ENCODE measurements at places on chromosomes 5 and 9.
A peak's percentile ranks its signal among the peaks of the same experiment; 100 is the strongest.

GRCh38 chr9:109270441-109270840, 50.4 kb downstream of the EPB41L4B start:
- no peak for DNase-seq

DNA sequence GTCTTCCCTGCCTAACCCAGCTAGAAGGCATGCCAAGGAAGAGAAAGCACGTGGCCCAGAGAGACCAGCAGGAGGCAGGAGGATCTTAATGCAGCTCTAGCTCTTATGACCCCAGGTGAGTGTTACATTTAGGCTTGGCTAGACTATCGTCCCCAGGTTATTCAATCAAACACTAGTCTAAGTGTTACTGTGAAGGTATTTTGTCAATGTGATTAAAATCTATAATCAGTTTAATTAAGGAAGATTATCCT, 483.7 kb downstream of the BNC2 start:
- no peak for DNase-seq

DNA sequence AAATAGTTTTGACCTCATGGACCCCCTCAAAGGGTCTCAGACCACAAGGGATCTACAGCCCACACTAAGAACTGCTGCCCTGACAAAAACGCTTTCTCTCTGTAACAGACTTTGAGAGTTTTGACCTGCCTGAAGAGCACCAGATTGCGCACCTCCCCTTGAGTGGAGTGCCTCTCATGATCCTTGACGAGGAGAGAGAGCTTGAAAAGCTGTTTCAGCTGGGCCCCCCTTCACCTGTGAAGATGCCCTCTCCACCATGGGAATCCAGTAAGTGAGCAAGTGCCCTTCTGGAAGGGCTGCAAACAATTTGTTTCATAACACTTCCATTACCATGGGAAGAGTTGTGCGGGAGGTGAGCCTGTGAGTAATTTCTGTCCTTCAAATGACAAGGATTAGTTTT, 6.0 kb downstream of the PTTG1 start:
- DNase-seq: no peak

GRCh38 chr9:99557816-99558215, 263.9 kb upstream of the NR4A3 start:
- no peak for DNase-seq

GRCh38 chr5:146751781-146752401, 126.7 kb downstream of the PPP2R2B start:
- DNase-seq: peak; percentile 76

- no peak for DNase-seq
Observed at GRCh38 chr5:125603321-125603720, 819.9 kb upstream of the GRAMD2B start.

GRCh38 chr9:102569436-102569835, 425.7 kb upstream of the CYLC2 start:
- no peak for DNase-seq

DNA sequence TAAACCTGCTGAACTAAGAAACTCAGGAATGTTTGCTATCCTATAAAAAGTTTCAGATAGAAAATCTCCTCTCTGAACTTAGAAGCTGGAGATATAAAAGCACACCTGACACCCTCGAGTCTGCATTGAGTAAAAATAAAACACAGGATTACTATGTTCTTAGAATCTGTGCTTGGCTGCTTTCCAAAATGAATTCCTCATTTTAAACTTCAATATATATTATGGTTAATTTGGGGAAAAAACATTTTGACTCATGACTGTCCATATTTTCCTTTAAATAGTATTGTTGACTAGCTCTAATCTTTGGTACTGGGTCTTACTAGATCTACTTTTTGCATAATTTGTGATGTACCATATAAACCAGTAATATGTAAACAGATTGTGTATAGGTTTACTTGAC, 36.7 kb downstream of the FBXW2 start:
- DNase-seq: no peak

DNA sequence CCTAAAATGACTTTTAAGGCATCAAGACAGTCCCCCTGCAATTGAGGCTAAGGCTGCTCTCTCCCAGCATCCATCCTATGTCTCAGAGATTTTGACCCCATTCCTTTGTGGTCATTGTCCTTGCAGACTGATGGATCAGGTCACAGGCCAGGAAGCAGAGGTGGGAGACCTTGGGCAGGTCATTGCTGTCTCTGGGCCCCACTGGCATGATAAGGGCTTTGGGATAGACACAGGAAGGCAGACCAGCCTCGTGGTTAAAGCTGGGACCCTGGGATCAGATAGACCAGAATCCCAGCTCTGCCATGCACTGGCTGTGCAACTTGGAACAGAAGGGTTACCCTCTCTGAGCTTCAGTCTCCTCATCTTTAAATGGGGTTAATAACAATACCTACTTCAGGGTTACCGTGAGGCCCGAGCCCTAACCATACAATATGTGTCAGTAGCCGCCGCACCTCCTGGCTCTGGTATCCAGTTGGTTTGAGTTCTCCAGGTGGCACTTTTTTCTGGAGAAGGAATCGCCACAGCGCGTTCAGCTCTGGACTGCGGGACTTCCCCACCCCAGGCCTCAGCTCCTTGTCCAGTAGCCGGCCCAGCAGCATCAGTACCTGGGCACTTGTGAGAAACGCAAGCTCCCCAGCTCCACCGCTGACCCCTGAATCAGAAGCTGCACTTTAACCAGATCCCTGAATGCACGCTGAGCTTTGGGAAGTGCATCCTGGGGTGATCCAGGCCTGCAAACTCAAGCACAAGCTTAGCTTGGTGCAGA, 21.4 kb downstream of the LAMC3 start:
- DNase-seq: no peak

DNA sequence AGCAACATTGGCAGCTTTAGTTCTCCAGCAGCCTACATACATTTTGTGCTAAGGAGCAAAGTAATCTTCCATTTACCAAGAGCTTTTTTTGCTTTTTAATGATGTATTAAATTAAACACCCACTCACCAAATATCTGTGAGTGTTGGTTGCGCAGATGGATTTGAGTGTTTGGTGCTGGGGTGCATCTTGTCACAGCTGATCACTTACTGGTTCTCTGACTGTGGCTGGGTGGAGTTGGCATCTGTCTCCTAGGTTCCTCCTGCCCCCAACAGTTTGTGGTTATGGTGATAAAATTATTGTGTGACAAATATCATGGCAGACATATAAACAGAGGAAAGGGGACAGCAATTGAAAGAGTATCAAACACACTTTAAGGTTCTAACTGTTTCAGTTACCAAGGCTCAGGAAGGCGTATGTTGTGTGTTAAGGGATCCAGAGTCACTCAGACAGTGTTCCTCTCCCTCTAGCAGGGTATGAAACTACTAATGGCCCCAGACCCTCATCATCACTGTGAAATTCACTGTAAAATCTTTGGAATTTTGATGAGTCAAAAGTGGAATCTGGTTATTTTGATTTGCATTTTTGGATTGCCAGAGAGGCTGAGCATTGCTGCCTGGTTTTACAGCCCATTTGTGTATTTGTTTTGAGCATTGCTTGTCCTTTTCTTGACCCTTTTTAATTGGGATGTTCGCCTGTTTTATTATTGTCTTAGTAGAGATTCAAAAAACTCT, 81.7 kb downstream of the PDE8B start:
- DNase-seq: no peak

DNA sequence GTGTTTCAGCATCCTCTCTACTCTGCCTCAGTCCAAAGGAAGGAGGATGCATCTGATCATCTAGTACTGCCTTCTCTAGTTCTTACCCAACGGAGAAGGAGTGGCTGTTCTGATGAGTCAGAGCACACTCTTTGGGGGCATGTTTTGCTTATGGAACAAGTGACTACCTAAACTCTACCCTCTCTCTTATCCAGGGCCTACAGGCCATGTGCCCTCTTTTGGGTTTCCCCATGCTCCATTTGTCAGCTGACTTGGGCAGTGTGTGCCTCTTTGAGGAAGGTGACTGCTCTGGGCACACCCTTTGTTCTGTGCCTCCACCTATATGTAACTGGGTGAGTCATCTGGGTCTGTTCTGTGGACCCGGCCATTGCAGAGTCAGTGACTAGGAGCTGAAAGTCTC, 89.6 kb upstream of the BNC2 start:
- DNase-seq: no peak

DNA sequence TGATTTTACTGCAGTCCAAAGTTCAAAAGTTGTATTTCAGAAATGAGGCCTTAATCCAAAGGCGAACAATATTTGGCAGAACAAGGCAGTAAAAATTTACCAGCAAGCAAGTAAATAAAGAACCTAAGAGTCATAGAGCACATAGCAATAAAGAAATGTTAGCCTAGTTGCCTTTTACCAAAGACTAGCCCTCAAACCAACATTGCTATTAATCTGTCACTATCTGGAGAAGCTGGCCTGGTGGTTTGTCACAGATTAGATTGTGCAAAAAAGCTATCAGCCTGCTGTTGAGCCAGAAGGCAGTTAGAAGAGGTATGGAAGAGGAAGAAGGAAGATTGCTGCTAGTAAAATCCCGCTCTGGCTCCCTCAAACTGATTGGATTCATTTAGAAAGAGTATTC, 304.7 kb upstream of the KLF4 start:
- DNase-seq: no peak

GRCh38 chr9:127585161-127585819, 26.8 kb upstream of the STXBP1 start:
- no peak for DNase-seq

DNA sequence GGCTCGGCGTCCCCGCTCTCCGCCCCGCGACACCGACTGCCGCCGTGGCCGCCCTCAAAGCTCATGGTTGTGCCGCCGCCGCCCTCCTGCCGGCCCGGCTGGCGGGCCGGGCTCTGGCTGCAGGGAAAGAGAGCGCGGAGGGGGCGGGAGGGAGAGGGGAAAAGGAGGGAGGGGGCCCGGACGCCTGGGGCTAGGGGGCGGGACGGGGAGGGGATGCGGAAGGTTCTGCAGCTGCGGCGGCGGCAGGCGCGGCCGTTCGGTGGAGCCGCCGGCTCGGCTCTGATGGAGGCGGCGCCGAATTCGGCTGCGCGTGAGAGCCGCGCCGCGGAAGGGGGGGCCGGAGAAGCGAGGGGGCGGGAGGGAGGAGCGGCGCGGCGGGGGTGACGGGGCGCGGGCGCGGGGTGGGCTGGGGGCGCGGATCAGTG, at the start of gene MARCHF11:
MARCHF11 (minus strand) TSS at position 281 of the 425 bp plus-strand sequence; CDS start at position 65, 216 bp downstream.
- no peak for DNase-seq

DNA sequence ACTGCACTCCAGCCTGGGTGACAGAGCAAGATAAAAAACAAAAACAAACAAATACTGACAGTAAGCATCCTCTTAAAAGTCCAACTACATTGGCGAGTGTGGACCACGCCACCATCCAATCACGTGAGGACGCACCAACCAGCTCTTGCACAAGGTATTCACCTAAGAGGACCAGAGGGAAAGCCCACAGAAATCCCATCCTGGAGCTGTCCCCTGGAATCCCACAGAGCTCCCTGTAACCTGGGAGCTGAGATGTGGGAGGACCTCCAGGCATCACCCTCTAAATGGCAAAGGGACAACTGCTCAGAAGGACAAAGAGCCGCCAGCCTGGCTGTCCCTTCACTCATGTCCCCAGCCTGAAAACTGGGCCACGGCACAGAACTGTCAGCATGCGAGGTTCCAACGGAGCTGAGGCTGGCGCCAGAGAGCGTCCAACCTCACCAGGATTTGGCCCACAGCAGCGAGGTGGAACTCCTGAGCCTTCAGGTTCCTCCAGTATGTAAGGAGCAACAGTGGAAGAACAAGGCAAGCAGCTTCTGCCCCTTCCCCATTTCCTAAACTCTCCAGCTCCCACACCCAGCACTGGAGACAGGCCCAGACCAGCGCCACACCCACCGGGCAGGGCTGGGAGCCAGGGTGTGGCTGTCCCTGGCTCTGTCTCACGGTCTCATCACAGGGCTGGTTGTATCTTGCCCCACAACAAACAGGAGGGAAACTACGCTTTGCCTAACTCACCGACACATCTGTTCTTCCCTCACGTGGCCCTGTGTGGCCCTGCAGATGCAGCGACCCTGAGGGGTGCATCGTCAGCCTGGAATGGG, 15.2 kb downstream of the IPPK start:
- no peak for DNase-seq

GRCh38 chr5:17619354-17619753, 9.2 kb downstream of the TAF11L12 start:
- no peak for DNase-seq

DNA sequence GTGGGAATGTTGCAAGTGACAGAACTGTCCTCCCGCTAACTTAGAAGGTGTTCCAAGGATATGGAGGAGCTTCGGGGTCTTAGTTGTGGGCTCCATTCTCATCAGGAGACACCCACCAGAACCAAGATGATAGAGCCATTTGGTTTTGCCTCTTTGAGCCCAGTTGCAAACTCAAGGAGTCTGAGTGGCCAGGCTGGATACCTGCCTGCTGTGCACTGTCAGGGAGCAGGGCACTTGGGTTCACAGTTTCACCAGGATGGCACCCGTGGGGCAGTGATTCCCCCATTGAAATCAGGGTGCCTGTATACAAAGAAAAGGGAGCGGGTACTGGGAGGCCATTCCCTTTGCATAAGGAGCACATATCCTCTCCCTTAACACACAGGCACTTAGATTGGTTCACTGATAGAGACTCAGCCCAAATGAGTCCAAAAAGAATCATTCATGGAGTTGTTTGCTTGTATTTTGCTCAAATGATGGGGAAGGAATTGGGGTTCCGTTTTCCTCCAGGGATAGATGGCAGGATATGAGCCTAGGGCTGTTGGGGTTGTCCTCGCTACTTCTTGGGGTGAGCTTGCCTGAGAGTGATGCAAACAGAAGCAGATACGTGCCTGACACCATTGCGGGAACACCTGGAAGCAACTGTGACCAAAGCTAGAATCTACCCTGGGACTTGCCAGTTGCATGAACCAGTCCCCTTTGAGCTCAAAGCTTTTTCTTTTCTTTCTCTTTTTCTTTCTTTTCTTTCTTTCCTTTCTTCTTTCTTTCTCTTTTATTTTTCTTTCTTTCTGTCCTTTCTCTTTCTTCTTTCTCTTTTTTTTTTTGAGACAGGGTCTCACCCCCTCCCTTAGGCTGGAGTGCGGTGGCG, 1.3 kb upstream of the PRR7 start:
- DNase-seq: peak; percentile 42

- no peak for DNase-seq
Observed at GRCh38 chr5:54462281-54462680, 6.8 kb downstream of the HSPB3 start.

DNA sequence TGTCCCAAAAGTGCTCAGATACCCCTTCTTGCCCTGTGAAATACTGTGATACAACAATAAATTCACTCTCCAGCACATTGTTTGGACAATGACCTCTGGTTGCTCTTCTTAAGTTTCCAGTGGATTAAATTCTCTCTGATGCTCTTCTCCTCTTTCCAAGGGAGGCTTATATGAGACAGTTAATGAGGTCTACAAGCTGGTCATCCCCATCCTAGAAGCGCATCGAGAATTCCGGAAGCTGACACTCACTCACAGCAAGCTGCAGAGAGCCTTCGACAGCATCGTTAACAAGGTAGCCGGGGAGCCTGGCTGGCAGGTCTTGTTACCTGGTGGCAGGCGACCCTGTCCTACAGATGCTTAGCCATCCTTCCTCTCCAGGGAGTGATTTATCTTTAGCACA, 226.5 kb downstream of the DOCK8 start:
- DNase-seq: no peak

GRCh38 chr9:89452561-89452960, 45.4 kb downstream of the SEMA4D start:
- DNase-seq: no peak

GRCh38 chr5:137144656-137145055, 354.5 kb downstream of the SPOCK1 start:
- DNase-seq: no peak

All from activated CD4-positive, alpha-beta T cell treated with anti-CD3 and anti-CD28 coated beads, Interleukin-2, amount 50 U/mL, for 16 hours (primary cell).